MCF 10A (cell line): ENCODE measurements at places on chromosomes 1 and 21. TPM values are rescaled to one million over a fixed set of nuclear protein-coding genes. Genes with fewer than 3 reads are reported as not detected.
A peak's percentile ranks its signal among the peaks of the same experiment; 100 is the strongest.

- H3K4me3 ChIP-seq, result no peak overlapping the region
- peaks cover 6% of the 10 kb centered on the region for H3K4me1 ChIP-seq
- no peak overlapping the region for H3K27ac ChIP-seq
- no peaks in the 10 kb centered on the region for H3K27me3 ChIP-seq
- DNase-seq, result no peak
Observed at GRCh38 chr1:97743129-97743528, 177.7 kb downstream of the DPYD start.

The PTCH2 gene
- total RNA-seq, result 0.56 and 0.79 TPM in 2 replicates

The EMC1 gene
- total RNA-seq, result 75.9 and 77.2 TPM in 2 replicates

The HPCA gene
- total RNA-seq, result not detected in 2 replicates

DNA sequence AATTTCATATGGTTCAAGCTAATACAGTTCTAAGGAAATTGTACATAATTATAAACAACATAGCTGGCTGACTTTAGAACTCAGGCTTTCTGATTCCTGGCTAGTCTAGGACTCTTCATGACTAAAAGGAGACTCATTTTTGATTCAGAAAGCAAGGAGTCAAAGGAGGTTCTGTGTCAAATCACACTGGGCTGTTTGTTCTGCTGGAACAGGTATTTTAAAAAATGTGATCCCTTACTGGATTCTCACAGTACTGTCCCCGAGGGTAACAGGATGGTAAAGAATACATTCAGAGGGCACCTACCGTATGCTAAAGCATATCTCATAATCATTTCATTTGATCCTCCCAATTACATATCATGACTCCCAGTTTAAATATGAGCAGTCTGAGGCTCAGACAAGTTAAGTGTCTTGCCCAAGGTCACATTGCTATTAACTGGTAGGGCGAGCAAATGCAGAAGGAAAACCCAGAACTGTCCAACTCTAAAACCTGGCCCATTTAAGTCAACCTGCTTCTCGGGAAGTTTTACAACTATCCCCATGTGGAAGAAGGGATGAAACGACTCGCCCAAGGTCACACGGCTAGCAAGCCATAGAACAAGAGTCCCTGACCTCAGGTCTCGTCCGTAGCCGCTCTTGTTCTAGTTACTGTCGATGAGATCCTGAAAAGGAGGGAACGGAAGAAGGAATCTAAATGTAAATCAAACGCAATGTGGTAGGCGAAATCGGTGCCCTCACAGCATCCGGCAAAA is 675 bp downstream of the MYSM1 start:
- H3K27me3 ChIP-seq, result no peaks in the 10 kb centered on the region
- H3K36me3 ChIP-seq, result peaks cover 29% of the 10 kb centered on the region
- peak; percentile 34 for DNase-seq
- H3K4me1 ChIP-seq, result no peaks in the 10 kb centered on the region
- H3K27ac ChIP-seq, result peak overlapping the region; percentile 99

- H3K4me3 ChIP-seq, result no peak overlapping the region
- peak overlapping the region; percentile 79 for H3K27ac ChIP-seq
- DNase-seq, result peak; percentile 33
- no peaks in the 10 kb centered on the region for H3K27me3 ChIP-seq
- H3K36me3 ChIP-seq, result peaks cover 17% of the 10 kb centered on the region
- H3K4me1 ChIP-seq, result peaks cover 41% of the 10 kb centered on the region
Observed at GRCh38 chr1:107680579-107680985, 284.4 kb downstream of the VAV3 start.

The TMEM269 gene
- total RNA-seq, result 0.17 TPM in 1 of 2 replicates, not detected in the other

The TPTE gene
- total RNA-seq, result not detected in 2 replicates

The E2F2 gene
- total RNA-seq, result 0.32 and 0.89 TPM in 2 replicates

The LRRC42 gene
- total RNA-seq, result 39.1 and 41.2 TPM in 2 replicates

DNA sequence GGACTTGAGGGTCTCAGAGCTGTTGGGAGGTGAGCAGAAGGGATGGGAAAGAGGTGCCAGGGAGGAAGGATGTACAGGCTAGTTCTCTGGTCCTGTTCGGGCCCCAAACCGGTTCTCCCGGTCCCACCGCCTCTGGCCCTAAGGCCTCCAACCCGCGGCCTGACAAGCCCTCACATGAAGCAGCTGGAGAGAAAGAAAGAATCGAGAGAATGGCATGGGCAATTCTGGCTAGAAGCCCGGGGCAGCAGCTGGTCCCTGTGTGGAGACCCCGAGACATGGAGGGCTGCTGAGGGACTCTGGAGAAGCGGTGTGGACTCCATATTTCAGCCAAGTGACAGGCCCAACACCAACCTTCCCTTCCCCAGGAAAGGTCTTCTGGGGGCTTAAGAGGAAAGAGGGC is 730 bp downstream of the CDC42SE1 start:
- peak overlapping the region; percentile 82 for H3K4me3 ChIP-seq
- peaks cover 61% of the 10 kb centered on the region for H3K4me1 ChIP-seq
- H3K36me3 ChIP-seq, result peaks cover 30% of the 10 kb centered on the region
- peak; percentile 42 for DNase-seq
- H3K27ac ChIP-seq, result peak overlapping the region; percentile 92

- H3K36me3 ChIP-seq, result peaks cover 8% of the 10 kb centered on the region
- no peak for DNase-seq
- peaks cover 42% of the 10 kb centered on the region for H3K4me1 ChIP-seq
- H3K27me3 ChIP-seq, result no peaks in the 10 kb centered on the region
- H3K27ac ChIP-seq, result no peak overlapping the region
Observed at GRCh38 chr1:180158149-180159147, 3.8 kb downstream of the QSOX1 start.

GRCh38 chr1:20720631-20721091 is 2.9 kb upstream of the KIF17 start:
- H3K4me1 ChIP-seq, result no peaks in the 10 kb centered on the region
- H3K36me3 ChIP-seq, result peaks cover 5% of the 10 kb centered on the region
- peaks cover 10% of the 10 kb centered on the region for H3K27me3 ChIP-seq
- DNase-seq, result no peak
- no peak overlapping the region for H3K27ac ChIP-seq

DNA sequence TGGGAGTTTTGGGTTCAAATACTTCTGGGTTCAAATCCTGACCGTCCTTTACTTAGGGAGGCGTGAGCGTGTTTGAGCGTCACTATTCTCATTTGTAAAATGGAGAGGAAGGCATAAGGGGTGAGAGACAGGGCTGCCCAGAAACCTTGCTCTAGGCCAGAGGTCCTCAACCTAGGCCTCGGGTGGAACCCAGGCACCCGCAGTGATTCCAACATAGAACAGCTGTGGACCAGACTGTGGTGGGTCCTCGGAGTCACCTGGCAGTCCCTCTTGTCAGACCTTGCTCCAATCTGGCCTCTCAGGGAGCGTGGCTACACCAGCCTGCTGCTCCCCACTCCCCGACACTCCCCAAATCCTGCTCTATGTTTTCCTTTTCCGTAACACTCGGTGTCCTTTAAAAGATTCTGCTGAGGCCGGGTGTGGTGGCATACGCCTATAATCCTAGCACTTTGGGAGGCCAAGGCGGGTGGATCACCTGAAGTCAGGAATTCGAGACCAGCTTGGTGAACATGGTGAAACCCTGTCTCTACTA is 116.4 kb downstream of the PGBD5 start:
- H3K4me3 ChIP-seq, result no peak overlapping the region
- no peak overlapping the region for H3K27ac ChIP-seq
- H3K36me3 ChIP-seq, result no peaks in the 10 kb centered on the region
- H3K27me3 ChIP-seq, result peaks cover 14% of the 10 kb centered on the region
- no peak for DNase-seq
- H3K4me1 ChIP-seq, result peaks cover 34% of the 10 kb centered on the region

The RNF186 gene
- not detected in 2 replicates for total RNA-seq

GRCh38 chr1:90344963-90345730 is 350.2 kb downstream of the ZNF326 start:
- H3K36me3 ChIP-seq, result no peaks in the 10 kb centered on the region
- DNase-seq, result no peak
- no peaks in the 10 kb centered on the region for H3K4me1 ChIP-seq
- no peaks in the 10 kb centered on the region for H3K27me3 ChIP-seq
- H3K4me3 ChIP-seq, result no peak overlapping the region

DNA sequence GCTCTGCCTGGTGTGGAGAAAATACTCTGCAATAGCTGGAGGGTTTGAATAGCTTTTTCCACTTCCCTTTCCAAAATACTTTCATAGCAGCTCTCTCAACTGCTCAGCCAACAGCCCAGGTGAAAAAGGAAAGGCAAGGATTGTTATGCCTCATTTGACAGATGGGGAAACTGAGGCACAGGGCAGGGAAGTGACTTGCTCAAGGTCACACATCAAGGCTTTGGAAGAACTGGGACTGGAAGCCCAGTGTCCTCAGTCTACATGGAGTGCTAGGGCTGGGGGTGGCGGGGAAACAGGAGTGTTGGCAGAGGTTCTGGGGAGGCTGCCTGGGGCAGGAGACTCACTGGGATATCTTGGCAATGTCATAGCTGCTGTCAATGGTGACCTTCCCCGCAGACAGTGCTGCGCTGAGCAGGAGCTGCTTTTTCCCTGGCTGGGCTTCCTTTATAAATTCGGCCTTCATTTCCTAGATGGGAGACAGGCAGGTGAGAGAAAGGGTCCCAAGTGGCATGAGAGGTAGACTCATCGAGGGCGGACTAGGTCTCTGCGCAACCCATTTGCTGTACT is 4.0 kb downstream of the CHI3L1 start:
- no peak overlapping the region for H3K27ac ChIP-seq
- H3K4me3 ChIP-seq, result no peak overlapping the region
- peaks cover 3% of the 10 kb centered on the region for H3K27me3 ChIP-seq
- no peak for DNase-seq
- H3K36me3 ChIP-seq, result no peaks in the 10 kb centered on the region

DNA sequence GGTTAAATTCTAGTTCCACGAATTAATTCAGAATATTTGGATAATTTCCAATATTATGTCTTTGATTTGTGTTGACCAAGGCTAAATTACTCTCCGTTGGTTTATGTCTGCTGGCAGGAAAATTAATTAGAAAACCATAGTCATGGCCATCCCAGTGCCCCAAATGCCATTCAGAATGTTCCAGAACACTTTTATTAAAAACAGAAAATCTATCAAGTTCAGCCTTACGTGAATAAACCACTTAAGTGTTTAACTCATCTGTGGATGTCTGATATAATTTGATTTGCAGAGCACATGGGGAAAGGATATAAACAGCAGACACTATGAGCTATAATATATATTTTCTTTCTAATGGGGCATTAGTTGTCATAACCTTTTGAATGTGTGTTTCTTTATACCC is 480.7 kb downstream of the MRPL39 start:
- no peak overlapping the region for H3K4me3 ChIP-seq
- no peak for DNase-seq
- H3K36me3 ChIP-seq, result no peaks in the 10 kb centered on the region
- no peaks in the 10 kb centered on the region for H3K27me3 ChIP-seq

The CBS gene
- 71.2 and 89.4 TPM in 2 replicates for total RNA-seq

- H3K36me3 ChIP-seq, result no peaks in the 10 kb centered on the region
- no peak for DNase-seq
- H3K27ac ChIP-seq, result no peak overlapping the region
- H3K4me1 ChIP-seq, result no peaks in the 10 kb centered on the region
- H3K4me3 ChIP-seq, result no peak overlapping the region
Observed at GRCh38 chr1:199678771-199679170, 348.7 kb upstream of the NR5A2 start.

DNA sequence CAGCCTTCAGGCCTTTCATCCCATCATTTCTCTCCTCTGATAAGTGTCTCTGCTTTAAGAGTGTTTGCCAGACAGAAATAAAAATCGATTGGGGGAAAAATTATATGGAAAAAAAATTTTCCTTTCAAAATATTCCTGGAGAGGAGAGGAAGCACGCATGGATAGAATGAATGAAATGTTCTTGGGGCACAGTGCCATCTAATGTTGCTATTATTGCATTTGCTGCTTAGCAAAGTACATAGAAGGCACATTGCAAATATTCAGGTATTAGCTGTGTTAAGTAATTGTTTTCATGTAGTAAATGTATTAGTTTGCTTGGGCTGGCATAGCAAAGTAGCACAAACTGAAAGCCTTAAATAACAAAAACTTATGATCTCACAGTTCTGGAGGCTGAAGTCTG is 18.1 kb downstream of the B3GALT5 start:
- H3K27me3 ChIP-seq, result no peaks in the 10 kb centered on the region
- H3K4me3 ChIP-seq, result no peak overlapping the region
- peaks cover 37% of the 10 kb centered on the region for H3K4me1 ChIP-seq
- DNase-seq, result peak; percentile 4
- H3K27ac ChIP-seq, result no peak overlapping the region

DNA sequence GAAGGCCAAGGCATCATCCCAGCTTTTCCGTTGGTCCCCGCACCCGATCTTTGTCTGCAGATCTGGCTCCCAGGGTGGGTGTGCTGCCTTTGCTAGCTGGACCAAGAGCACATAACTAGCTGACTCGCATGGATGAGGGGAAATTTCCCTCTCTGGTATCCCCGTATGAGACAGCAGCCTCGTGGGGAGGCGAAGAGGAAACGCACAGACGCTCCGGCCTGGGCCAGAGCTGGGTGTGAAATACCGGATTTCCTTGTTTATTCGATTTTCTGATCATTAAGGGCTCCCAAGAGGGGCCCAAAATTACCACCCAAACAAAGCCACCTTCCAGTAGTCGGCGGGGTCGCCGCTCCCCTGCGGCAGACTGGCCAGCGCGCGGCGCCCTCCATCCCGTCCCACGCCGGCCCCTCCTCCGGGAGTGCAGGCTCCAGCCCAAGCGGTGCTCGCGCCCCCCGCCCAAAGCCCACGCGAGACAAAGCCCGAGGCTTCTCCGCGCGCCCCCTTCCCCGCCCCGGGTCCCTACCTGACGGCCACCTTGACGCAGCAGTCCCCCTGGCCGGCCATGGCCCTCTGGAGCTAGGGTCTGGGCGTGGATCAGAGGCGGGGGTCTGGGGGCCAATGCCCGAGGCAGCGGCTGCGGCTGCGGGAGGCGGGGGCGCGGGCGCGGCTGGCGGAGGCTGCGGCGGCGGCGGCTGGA is 546 bp downstream of the KIF21B start:
- H3K4me1 ChIP-seq, result peaks cover 26% of the 10 kb centered on the region
- H3K27ac ChIP-seq, result no peak overlapping the region
- H3K36me3 ChIP-seq, result no peaks in the 10 kb centered on the region
- no peak for DNase-seq

DNA sequence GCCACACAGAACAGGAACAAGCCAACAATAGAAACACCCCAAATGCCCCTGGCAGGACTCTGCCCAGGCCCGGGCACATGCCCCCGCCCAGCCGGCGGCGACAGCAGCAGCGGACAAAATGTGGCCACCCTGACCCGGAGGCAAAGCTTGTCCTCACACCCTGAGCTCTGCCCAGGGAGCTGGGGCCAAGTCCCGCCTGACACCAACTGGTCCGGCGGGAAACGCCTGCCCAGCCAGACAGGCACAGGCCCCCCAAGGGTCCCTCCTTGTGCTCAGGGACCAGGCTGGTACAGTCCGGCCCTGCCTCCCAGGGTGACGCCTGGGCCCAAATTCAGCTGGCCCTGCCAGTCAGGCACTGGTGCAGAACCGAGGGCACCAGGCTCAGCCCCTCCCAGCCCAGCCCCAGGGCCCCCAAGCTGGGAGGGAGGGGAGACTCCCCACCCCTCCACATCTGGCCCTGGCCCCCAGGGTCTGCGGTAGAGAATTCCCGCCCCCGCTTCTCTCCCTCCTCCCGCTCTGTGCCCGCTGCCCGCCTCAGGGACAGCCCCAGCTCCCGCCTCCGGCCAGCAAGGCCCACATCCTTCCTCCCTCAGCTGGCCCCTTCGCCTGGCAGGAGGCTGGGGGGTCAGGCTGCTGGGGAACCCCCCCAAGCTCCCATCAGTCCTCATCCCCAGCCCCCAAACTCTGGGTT is 2.0 kb downstream of the AHDC1 start:
- peak; percentile 22 for DNase-seq
- peaks cover 35% of the 10 kb centered on the region for H3K4me1 ChIP-seq
- H3K27ac ChIP-seq, result peak overlapping the region; percentile 88
- H3K4me3 ChIP-seq, result peak overlapping the region; percentile 90
- no peaks in the 10 kb centered on the region for H3K36me3 ChIP-seq
- H3K27me3 ChIP-seq, result no peaks in the 10 kb centered on the region

The TBCE gene
- 45.6 and 52.5 TPM in 2 replicates for total RNA-seq

The CSF3R gene
- total RNA-seq, result not detected in 2 replicates
